ENCODE measurements at places on chromosomes 13 and 19. TPM values are rescaled to one million over a fixed set of nuclear protein-coding genes. Genes with fewer than 3 reads are reported as not detected.

- DNase-seq = no peak
These were observed 6.6 kb downstream of the PTBP1 start for GRCh38 chr19:803686-804418.

DNA sequence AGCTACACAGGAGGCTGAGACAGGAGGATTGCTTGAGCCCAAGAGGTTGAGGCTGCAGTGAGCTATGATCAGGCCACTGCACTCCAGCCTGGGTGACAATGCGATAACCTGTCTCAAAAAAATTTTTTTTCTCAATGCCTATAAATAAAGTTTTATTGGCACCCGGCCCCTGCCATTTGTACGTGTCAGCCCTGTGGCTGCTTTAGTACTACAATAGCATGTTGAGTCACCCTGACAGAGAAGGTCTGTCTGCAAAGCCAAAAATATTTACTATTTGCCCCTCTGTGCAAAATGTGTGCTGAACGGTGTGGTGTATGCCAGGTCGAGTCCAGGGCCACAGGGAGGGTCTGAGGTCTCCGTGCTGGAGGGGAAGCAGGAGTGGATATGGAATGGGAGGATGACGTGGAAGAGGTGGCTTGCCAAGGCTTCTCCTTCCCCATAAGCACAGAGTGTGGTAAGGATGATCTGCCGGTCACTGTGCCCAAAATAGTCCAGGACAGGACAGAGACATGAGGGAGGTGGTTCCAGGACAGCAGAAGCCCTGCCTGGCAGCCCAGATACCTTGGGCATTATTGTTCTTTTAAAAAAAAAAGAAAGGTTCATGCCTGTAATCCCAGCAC is 10.0 kb downstream of the NMRK2 start:
- DNase-seq = no peak

DNA sequence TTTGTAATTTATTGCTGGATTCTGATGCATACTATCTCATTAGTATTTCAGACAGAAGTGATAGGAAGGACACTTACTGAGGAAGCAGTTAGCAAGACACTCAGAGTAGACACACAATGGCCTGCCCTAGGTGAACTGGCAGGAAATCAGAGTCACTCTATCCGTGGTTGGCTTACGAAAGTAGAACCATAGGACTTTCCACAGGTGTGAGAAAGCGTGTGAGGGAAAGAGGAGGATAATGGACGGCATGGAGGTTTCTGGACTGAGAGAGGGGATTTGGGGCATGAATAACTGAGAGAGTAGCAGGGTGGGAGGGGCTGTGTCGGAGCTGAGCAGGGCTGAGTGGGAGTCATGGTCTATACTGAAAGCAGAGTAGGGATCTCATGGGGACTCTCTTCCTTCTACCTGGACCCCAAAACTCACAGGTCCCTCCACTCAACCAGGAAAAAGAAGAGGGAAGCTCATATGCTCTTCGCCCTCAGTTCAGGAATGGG is 18.7 kb upstream of the EID2 start:
- no peak for DNase-seq

LGI4 gene
- 0.72 TPM for total RNA-seq

- no peak for DNase-seq
These were observed 14.2 kb upstream of the ZNF492 start for GRCh38 chr19:22619932-22620331.

GRCh38 chr19:33430674-33431277 is 57.3 kb downstream of the CEBPG start:
- DNase-seq = peak; percentile 68

DNA sequence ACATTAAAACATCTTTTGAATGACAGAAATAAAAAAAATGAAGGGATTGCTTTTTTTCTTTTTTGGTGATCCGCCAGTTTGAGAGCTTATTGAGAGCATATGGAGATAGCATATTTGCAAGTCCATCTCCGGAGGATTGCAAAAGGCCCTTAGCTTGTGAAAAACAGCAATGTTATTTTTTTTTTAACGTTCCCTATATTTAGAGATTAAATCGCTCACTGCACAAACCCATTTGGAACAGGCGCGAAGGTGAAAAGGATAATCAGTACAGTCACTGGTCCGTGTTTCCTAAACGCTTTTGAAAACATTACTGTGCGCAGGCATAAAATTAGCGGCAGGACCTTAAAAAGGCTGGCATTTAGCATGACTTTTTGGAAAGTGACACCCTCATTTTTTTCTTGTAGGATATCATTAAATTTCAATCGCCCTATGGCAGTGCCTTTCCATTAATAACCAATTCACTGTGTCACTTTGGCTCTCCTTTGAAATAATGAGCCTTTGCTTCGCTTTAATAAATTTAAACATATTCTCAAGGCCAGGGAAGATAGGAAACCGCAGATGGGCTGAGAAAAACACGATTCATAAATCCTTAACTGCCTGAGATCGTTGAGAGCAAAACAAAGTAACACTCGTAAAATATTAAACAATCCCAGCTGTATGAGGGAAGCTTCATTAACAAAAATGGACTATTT is 342.2 kb downstream of the DACH1 start:
- no peak for DNase-seq

LRG1 gene
- total RNA-seq = 0.67 TPM

DNA sequence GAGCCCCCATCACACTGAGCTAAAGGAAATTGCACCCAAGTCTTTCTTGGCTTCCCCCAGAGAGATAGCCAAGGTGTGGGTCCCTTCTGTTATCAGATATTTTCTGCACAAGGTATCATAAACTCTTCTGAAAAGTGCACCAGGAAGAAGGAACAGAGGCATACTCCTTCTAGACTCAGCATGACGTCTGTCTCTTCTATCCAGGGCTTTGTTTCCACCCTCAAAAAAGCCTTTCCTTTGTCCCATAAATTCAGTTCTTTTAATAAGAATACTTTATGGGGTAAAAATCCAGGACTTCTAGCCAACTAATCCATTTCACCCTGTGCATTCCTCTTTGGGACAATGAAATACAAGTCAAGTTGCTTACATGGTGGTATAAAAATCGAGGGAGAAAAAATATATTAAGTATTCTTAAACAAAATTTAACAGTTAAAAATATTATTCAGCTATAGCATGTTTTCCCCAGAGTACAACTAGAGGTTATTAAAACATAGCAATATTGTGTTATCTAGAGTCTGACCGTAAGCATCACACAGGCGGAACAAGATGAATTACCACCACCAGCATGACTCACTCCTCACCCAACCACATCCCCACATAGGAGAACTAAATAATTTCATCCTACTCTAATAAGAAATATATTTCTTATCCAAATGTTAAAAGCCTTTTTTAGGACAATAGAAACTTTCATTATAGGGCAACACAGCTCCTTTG is 79.9 kb upstream of the GPC6 start:
- DNase-seq = no peak

DNA sequence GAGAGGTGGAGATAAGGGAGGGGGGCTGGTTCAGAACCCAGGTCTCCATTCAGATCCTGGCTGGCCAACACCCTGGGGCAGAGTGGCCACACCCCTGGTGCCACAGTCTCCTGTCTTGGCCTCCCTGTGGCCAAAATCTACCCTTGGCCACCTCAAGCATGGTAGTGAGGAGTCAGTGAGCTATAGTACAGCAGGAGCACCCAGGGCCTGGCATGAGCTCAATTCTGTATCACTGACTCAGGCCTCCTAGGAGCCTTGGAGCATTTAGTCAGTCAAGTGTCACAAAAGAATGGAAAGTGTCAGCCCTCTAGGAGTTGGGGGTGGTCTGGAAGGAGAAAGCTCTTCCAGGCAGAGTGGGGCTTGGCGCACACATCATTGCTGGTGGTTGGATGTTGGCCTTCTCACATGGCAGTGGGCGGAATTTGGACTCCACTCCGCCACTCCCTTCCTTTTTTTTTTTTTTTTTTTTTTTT is 6.6 kb upstream of the CD79A start:
- peak; percentile 51 for DNase-seq

ZNF175 gene
- total RNA-seq = 13.3 TPM
